Heart right ventricle (tissue), 16 donors: ENCODE measurements at places on chromosomes 11 and 22. TPM values are rescaled to one million over a fixed set of nuclear protein-coding genes. Genes with fewer than 3 reads are reported as not detected.

Gene KCNK4
- not detected for total RNA-seq

Gene ART1
- total RNA-seq: 2.3 TPM

Gene CHRM1
- total RNA-seq: not detected

- no peak for DNase-seq
Measured at GRCh38 chr11:86209806-86210657, 34.5 kb upstream of the EED start.

DNA sequence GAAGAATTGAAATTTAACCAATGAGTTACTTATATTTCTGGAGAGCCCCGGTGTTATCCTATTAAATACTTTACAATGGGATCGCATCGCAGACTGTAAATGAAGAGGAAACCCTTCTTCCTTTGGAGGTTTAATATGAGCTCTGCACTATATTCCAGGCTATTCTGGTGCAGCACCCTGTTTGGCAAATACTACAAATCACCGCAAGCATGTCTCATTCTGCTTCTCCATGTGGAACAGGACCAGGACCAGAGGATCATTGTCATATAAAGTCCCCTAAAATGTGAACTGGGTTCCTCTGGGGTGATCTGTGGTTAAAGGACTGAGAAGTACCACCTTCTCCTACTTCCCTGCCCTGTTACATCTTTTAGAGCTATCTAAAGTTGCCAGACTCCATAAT is 703.7 kb downstream of the DLG2 start:
- no peak for DNase-seq

DNA sequence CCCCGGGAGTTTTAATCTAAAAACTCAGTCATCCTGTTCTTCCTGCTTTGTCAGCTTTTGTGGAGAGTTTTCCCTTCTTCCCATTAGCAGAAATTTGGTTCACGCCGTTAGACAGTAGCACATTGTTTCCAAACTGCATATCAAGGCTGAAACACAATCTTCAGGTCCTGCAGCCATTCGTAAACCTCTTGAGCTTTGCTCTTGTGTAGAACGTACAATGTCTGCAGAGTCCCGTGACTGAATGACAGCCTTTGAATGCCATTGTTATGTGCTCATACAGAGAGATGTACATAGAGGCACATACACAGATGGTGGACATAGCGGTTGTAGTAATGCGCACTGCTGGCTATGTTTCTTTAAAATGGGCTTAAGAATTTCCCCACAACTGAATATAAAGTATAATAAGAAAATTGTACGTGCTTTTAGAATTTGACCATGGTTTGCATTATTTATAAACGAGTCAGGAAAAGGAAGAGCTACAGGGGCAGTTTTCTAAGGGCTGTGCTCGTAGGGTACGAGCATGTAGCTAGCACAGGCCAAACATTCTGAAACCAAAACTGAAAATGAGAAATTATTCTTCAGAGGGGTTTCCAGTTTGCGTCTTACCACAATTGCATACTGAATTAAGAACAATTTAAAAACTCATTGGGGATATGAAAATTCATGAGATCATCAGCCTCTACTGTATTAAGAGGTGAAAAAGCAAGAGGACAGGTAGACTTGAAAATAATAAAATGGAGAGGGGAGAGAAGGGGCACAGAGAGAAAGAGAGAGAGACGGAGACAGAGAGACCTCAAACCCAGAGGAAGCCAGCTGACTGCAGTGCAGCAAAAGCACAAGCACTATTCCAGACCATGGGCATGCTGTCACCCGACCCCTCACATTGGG is 310.1 kb downstream of the CADM1 start:
- no peak for DNase-seq

- no peak for DNase-seq
Measured at GRCh38 chr22:42365111-42365865, 66.9 kb downstream of the NFAM1 start.

DNA sequence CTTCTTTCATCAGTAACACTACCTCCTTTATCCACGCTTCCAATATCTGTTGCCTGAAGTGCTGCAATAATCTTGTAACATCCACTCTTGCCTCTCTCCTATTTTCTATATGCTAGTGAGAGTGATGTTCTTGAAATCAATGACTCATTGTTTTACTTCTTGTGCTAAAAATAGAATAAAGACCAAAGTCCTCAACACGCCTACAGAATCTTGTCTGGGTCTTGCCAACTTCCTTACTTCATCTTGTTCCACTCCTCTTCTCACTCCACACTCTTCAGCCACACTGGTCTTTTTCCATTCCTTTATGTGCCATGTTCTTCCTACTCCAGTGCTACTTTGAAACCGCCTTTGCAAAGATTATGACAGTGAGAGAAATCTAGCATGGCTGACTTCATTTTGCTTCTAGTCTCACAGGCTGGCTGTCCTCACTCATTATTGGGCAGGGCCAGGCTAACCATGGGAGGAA is 136.4 kb downstream of the CCDC81 start:
- no peak for DNase-seq

- no peak for DNase-seq
Measured at GRCh38 chr22:40258017-40258416, 80.3 kb downstream of the TNRC6B start.

DNA sequence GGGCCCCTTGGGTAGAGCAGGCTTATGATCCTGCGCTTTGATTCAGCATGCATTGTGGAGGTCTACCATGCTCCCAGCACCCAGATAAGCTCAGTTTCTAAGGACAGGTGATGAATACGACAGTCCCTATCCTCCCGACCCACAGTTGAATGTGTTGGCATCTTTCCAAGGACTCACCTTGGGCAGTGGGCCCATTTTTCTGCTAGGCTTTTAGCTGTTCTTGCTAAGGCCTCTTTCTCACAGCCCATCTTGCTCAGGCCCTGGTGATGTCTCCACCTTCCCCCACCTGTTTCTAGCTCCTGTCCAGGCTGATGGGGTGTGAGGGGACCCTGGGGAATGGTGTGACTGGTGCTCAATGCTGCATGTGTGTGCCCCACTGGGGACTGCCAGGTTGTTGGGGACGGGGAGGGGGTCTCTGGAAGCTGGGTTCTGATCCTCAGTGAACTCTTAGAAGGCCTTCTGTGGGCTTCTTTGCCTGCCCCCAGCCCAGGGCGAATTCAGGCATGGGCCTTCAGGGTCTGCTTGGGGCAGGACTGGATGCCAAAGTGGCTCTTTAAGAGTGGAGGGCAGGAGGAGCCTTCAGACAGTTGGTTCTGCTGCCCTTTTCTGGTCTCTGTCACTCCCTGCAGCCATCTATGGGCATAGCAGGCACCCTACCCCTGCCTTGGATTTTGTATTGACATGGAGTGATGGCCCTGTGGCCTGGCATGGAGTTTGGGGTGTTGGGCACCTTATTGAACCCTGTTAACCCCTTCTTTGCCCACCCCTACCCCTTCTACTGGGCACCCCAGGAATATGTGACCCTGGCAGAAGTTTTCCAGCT is 33.1 kb downstream of the PHLDB1 start:
- DNase-seq: no peak

DNA sequence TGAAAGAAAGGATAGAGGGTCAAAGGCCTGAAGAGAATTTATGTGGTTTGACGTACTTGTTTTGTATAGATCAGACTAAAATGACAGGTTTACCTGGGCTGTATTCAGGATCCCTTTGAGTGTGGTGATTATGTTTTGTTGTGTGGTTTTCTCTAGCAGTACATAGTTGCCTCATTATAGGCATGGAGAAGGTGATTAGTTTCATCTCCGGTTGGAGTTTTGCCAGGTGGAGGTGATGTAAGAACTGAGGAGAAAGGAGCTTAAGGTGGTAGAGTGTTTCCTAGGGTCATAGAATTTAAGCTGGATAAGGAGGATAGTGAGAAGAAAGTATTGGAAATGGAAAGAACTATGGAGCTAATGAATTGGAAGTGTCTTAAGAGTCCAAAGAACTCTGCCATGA is 229.0 kb downstream of the TMEM135 start:
- no peak for DNase-seq
